ENCODE measurements at places on chromosomes 7 and 10.

- DNase-seq: no peak
These were observed 85.4 kb downstream of the ZNF777 start for GRCh38 chr7:149375234-149376008.

GRCh38 chr7:106110885-106111654, 1.0 kb downstream of the SYPL1 start:
- DNase-seq: no peak

DNA sequence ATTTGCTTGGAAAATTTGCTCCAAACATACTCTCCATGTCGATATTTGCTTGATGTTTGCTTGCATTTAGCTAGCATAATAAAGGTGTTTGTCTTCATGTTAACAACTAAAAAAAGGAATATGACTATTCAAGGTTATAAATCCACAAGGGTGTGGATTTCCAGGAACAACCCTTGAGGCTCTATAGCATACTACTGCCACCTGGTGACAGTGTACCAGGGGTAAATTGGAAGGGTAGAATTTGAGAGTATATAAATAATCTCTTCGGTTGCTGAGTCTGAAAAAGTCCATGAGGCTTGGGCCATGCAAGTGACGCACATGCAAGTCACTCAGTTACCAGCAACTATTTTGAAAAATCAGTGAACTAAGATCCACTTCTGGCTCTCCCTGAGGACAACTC, 68.4 kb downstream of the SLIT1 start:
- no peak for DNase-seq

DNA sequence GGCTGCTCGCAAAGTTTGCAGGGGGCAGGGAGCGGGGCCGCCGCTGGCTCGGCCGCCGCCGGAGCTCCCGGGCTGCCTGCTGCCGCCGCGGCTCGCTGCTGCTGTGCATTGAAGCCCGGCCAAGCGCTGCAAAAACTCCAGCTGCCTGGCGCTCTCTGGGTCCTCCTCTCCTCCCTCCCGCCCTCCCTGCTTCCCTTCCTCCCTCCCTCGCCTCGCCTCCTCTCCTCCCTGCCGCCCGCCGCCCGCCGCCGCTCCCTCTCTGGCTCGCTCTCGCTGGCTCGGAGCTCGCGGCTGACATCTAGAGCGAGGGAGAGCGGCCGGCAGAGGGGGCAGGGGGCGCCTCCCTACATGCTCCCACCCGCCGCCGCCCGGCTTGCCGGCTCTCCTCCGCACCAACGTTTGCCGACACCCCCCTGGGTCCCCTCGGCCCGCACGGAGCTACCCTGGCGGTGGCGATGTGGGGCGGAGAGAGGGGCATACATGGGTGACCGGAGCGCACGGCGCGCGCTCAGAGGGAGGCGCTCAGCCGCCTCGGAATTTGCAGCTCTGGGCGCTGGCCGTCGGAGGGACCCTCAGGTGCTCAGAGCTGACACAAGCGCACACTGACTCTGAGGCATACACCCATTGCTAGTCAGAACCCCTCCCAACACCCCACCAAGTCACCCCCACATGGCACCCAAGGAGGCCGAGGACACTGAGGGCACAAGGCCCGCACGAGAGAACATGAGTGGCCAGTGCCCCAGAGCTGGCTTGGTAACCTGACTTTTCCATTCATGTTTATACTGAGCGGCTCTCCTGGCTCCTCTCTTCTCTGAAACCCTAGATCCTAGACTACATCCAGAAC, 1.2 kb upstream of the PLXNA4 start:
- peak; percentile 56 for DNase-seq

GRCh38 chr10:13526948-13527863, 1.6 kb downstream of the BEND7 start:
- peak; percentile 72 for DNase-seq

DNA sequence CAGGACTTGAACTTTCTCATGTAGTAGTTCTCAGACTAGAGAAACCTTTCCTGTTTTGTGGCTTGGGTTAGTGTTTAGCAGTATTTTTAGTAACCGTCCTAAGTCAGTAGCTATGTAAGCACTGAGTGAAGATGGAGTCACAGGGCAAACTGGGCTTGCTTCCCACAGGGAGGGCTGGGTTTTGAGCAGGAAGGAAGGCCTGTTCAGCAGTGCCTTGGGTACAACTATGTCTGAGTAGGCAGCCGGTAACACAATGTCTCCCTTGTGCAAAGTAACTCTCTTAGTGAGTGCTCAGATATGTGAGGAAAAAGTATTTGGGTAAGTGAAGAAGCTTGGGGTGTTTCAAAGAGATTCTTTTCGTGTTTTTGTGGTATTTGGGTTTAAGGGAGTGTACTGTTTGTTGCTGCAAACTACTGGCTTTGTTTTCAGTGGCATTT, 96.4 kb downstream of the CCSER2 start:
- DNase-seq: peak; percentile 76

DNA sequence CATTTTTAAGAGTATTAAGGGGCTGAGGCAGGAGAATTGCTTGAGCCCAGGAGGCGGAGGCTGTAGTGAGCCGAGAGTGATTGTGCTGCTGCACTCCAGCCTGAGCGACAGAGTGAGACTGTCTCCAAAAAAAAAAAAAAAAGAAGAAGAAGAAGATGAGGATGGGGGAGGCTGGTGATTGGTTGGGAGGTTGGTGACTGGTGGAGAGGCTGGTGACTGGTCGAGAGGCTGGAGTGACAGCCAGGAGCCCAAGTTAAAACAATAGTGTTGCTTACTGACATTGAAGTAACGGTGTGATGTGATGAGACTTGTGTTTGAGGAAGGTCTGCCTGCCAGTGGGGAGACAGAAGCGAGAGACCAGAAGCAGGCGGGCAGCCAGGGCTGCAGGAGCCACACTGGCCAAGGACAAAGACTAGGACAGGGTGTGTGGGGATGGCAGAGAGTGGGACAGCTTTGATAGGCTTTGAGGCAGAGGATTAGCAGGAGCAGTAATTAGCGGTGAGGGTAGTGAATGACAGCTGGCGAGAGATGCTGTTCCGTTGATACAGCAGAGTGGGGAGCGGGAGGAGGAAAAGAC, 4.9 kb downstream of the SRRT start:
- DNase-seq: no peak

- DNase-seq: no peak
These were observed 55.9 kb downstream of the ATXN7L1 start for GRCh38 chr7:105820363-105821066.

DNA sequence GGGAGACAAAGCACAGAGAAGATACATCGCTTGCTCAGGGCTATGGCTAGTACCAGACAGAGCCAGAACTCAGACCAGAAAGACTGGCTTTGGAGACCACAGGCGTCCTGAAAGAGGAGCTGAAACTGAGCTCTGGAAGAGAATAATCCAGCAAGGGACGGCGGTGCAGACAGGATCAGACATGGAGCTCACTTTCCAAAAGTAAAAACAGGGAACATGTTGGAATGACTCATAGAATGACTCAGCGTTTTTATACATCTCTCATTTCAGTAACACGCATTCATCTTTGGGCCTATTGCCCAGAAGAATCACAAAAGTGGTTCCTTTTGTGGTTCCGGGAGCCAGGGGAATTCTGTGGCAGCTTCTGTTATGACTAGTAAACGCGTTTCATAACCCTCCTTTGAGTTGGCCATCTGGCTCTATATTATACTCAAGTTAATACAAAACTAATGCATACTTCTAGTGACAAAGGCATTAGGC, 37.2 kb downstream of the PLEKHS1 start:
- DNase-seq: peak; percentile 30

GRCh38 chr10:70774810-70775678, 10.1 kb downstream of the TBATA start:
- no peak for DNase-seq

Data from dermis microvascular lymphatic vessel endothelial cell (primary cell).